Muscle of back (tissue), 13 donors: ENCODE measurements at places on chromosomes 1 and 21. TPM values are rescaled to one million over a fixed set of nuclear protein-coding genes. Genes with fewer than 3 reads are reported as not detected.
A peak's percentile ranks its signal among the peaks of the same experiment; 100 is the strongest.

The ZC3H11A gene
- 89.3 TPM for polyA plus RNA-seq

The OR2M7 gene
- polyA plus RNA-seq: not detected

The CELA3B gene
- polyA plus RNA-seq: not detected

The OR10J1 gene
- not detected for polyA plus RNA-seq

The OR14K1 gene
- polyA plus RNA-seq: not detected

The S100A16 gene
- 57.5 TPM for polyA plus RNA-seq

The MAN1C1 gene
- 15.4 TPM for polyA plus RNA-seq

The GBP1 gene
- 9.6 TPM for polyA plus RNA-seq

The RGS4 gene
- polyA plus RNA-seq: 1.1 TPM

The AGRN gene
- polyA plus RNA-seq: 83.9 TPM

The AMY2B gene
- 26.7 TPM for polyA plus RNA-seq

The PALMD gene
- polyA plus RNA-seq: 83.2 TPM

DNA sequence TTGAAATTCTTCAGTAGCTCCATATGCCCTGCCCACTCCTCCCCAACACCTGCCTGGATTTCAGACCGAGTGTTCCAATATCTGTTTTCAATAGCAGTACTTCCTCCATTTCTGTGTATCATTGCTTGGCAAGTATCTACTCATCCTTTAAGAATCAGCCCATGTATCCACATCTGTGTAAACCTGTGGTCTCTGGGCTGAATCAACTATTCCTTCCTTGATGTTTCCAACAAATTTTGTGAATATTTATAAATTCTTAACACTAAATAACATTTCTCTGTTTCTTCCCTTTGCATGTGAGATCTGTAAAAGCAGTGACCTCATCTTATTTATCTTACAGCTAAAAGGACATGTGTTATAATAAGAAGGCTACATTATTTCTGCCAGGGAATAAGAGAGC is 26.0 kb upstream of the UAP1 start:
- no peak for DNase-seq

DNA sequence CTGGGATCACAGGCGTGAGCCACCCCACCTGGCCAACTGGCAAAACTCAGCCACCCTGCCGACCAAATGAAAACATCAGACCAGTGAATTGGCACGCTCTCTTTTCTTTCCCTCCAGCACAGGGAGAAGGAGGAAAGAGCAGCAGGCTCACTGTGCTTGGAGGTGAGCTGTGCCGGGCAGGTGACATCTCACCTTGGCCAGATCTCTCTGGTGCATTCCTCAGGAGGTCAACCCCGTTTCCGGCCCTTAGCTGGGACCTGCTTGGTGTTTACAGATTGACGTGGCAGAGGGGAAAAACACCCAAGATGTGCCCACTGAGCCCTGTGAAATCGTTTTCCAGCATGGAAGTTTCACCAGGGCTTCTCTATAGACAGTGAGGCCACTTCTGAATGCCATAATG is 45.1 kb downstream of the TMEM51 start:
- DNase-seq: no peak

DNA sequence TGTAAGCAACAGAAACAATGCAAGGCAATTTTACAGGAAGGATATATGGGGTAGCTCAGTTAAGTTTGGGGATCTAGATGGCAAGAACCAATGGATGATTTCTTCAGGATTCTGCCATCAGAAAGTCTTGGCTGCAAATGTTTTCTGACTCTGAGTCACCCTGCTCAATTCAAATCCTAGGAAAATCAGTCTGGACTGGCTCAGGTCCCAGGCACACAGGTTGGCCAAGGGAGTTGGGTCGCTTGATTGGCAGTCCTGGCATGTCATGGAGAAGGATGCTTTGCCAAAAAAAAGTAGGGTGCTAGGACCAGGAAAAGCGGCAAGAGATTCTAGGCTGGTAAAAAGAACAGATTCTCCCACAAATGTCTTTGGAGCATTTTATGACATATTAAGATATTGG is 28.9 kb upstream of the S1PR1 start:
- DNase-seq: no peak

- peak; percentile 46 for DNase-seq
These were observed 26.5 kb downstream of the LRRC38 start for GRCh38 chr1:13487143-13487868.

GRCh38 chr1:89809556-89809955 is 11.3 kb upstream of the LRRC8D start:
- DNase-seq: no peak

DNA sequence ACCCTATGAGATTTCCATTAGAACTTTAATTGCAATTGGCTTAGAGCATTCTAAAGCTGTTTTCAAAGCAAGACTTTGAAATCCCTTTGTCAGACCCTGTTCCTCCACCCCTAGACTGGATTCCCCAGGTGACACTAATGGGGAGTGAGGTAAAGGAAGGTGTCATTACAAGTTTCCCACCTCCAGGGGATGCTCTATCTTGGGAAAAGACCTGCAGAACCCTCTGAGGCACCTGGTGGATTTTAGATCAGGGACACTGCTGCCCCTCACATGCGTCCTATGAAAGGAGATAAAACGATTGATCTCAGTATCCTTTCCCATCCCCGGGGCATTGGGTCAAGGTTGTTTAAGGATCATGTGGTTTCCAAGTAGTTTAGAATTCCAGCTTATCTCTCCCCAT is 80.3 kb upstream of the RGS4 start:
- DNase-seq: no peak

- no peak for DNase-seq
These were observed 53.9 kb downstream of the CYYR1 start for GRCh38 chr21:26519142-26519541.

DNA sequence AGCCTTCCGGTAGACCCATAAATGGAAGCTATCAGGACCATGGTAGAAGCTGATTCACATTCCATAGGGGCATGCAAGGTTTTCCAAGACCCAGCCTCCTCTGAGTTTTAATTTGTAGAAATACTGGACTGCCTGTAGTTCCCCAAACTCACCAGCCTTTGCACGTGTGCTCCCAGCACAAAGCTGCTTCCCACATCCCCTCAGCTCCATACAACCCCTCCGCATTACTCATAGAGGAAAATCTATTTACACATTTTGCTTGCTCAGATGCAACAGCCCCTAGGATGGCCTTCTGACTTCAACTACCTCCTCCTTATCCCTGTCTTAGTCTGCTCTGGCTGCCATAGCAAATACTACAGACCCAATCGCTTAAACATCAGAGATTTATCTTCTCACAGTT is 336.2 kb downstream of the SETD4 start:
- DNase-seq: no peak

- DNase-seq: no peak
These were observed 505 bp downstream of the ENTREP3 start for GRCh38 chr1:155254714-155255242.

DNA sequence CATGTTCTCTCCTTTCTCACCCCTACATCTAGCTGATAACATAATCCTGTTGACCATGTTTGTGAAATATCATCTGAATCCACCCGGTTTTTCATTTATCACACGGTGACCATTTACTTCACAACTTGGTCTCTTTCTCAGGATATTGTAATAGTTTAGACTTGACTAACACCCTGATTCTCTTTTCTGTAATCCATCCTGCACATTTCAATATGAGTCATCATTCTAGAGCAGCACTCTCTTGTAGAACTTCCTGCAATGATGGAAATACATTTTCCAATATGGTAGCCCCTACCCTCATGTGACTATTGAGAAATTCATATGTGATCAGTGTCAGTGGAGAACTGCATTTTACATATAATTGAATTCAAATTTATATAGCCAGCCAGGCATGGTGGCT is 2.3 kb upstream of the JAM2 start:
- DNase-seq: no peak

DNA sequence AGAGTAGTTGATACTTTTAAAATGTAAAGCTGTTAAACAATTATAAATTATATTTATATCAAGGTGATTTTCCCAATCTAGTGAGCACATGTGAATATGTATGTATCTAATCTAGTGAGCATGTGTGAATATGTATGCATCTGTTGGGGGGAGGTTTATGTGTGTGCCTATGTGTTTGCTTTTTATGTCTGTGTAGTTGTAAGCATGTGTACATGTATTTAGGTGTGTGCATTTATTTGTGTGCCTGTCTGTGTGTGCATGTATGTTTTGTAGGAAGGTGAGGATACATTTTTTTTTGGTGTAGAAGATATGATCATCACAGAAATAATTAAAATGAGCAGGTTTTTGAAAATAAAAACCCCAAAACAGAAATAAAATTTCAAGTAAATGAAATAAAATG is 318.9 kb upstream of the CHRM3 start:
- DNase-seq: no peak

- no peak for DNase-seq
These were observed 229.7 kb upstream of the FMN2 start for GRCh38 chr1:239861985-239862384.

DNA sequence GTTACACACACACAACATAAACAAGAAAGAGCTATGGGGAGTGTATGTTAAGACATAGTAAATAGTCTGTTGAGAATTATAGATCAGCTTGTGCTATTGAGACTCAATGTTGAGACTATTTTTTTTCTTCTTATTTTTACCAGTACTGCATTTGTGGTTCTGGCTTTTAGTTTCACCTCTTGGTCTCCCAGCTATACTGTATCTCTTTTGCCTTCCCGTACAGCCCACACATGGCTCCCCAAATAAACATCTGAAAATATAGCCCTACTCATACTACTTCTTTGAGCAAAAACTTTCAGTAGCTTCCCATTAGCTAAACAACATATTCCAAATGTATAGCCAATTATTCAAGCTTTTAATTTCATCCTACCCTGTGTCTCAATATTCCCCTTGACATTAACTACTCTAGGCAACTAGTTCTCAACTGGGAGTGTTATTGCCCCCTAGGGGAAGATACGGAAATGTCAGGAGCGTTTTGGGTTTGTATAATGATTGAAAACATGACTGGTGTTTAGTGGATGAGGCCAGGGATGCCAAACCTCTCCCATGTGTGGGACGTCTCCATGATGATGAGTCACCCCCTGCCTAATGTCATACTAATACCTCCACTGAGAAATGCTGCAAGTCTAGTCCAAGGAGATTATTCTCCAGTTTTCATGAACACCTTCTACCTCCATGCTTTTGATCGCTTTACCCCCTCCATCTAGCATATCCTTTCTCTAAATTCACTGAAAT is 6.8 kb downstream of the RPE65 start:
- peak; percentile 27 for DNase-seq

- DNase-seq: no peak
These were observed 91.6 kb downstream of the LRRC8C start for GRCh38 chr1:89724369-89725010.

DNA sequence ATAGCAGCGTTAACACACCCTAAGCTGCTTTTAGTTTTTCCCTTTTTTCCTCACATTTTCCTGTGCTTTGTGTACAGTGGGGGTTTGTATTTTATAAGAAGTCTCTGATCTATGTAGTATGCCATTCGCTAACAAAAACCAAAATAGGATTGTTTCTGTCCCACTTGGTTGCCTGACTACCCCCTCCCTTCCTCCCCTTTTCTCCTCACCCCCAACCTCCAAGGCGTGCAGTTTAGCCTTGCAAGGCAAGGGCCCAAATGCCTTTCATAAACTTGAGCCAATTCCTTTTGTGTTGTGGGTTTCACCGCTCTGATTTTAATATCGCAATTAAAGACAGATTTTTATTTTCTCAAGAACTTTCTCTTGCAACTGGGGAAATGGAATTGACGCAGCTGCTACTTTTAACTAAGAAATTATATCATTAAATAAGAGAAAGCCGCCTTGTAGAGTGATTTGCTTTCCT is 276.9 kb downstream of the TM2D1 start:
- peak; percentile 65 for DNase-seq

DNA sequence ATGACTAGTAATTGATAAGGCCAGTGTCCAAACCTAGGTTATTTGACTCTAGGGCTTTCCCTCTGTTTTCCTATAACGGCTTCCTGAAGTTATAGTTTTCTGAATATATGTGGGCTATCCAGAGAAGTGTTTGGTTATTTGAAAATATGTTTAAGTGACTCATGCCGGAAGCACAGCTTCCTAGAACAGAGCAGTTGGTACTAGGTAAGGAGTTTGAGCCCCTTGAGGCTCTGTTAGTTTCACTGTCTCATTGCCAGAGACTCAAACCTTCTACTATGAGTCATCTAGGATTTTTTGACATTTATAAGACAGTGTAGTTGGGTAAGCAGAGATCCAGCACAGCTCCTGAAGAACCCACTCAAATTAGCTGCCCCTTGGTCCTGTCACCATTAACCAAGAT is 27.1 kb upstream of the LEPR start:
- no peak for DNase-seq

DNA sequence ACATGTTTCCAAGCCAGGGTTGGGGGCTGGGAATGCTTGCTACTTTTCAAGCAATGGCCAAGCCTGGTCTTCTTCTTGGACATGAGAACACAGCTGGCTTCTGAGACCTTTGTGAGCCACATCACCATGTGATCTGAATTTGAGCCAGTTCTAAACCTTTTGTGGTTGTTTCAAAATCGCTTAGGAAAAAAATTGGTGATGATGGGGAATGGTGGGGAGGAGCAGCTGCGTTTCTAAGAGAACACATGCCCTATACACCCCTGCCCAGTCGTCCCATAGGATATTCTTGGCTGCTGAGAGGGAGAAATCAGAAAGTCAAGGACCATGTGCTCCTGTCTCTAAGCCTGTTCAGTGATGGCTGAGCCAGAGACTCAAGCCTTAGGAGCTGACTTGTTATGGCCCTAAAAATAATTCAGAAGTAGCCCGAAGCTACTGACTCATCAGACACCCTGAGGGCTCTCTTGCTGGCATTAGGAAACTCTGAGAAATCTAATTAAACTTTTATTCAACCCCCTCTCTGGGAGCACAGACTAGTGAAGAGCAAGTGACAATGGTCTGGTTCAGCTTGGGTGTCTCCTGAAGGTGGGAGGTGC is 30.5 kb downstream of the CCDC185 start:
- DNase-seq: no peak

DNA sequence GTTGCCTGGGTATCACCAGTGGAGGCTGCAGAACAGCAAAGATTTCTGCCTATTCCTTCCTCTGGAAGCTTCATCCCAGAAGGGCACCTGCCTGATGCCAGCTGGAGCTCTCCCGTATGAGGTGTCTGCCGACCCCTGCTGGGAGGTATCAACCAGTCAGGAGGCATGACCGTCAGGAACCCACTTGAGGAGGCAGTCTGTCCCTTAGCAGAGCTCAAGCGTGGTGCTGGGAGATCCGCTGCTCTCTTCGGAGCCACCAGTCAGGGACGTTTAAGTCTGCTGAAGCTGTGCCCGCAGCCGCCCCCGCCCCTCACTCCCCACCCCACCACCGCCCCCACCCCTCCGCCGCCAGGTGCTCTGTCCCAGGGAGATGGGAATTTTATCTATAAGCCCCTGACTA is 23.1 kb upstream of the HFM1 start:
- no peak for DNase-seq
